Ascending aorta (tissue), 2 donors: ENCODE measurements at places on chromosomes 1 and 21. TPM values are rescaled to one million over a fixed set of nuclear protein-coding genes. Genes with fewer than 3 reads are reported as not detected.
A peak's percentile ranks its signal among the peaks of the same experiment; 100 is the strongest.

Gene PFKL
- 153 TPM for total RNA-seq

Gene TRIM58
- 0.53 TPM for total RNA-seq

Gene XCL2
- not detected for total RNA-seq

Gene CORT
- total RNA-seq = not detected

DNA sequence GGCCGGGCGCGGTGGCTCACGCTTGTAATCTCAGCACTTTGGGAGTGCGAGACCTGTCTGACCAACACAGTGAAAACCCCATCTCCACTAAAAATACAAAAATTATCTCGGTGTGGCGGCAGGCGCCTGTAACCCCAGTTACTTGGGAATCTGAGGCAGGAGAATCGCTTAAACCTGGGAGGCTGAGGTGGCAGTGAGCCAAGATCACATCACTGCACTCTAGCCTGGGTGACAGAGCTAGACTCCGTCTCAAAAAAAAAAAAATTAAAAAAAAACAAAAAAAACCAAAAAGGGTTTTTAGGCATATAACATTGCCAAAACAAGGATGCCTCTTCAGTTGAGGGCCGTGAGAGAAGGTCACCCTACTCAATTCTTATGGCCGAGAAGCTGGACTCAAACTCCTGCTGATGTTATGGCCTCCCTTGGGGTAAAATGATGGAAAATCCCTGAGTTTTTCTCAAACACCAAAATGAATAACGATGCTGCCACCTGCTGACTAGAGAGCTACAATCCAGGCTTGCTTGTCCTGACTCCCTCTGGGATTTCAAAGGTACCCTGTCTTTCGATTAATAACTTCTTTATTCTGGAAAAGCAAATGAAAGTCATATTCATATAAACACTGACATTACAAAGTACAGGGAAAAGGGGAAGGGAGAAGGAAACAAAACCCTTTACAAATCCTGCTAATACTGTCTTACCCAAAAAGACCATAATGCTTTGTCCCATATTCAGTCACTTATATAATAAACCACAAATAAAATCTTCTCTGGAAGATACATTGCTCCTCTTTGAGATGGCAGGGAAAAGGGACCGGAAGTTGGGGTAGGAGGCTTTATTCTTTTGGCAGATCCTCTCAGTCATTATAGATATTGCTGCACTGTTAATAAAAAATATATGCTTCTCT, 10.7 kb downstream of the RAB42 start:
- DNase-seq = no peak

- DNase-seq = no peak
These were observed 826 bp downstream of the TRIM17 start for GRCh38 chr1:228415853-228416216.

DNA sequence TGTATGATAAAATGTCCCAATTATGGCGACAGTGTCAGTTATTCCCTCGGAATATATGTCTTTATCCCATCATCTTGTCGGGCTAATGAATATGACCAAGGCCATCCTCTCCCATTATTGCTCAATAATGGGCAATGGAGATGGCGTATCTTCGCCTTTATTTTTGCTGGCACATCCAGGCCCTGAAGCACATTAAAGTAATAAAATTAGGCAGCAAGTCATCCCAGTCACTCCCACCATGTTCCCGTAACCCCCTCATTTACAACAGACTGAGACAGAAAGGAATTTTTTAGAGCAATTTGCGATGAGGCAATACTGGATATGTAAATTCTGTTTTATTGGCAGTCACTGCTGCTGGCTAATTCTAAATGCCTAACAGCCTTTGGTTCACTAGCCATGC, 35.3 kb downstream of the CLIC6 start:
- no peak for DNase-seq

DNA sequence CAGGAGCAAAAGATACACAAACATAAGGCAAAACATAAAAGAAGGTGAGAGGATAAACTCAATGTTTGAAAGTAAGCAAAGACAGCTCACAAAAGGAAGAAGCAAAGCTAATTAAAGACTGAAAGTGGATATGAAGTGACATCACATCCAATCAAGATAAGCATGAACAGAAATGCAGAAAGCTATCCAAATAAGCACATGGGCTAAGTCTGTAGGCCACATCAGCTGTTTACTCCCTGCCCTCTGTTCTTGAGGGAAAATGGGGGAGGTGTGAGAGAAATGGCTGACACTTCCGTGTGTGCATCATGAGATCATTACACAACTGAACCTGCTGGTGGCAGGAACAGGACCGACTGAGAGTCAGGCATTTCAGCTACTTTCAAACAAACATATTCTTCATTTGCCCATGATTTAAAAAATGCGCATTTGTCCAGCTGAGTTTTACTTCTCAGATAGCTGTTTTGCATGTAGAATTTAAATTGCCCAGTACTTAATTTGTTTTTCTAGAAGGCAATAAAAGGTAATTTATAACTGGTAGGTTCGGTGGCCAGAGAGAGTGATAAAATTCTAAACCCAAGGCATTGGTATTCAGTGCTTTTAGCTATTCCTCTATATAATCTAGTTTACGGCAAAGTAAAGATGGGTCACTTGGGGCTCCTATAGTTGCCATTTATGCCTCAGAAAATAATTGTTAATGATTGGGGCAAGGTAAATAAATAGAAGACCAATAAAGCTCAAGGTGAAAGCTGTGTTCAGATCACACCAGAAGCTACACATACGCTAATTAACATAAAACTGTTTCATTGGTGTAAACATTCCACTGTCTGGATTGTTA, 27.2 kb upstream of the MAN1A2 start:
- DNase-seq = no peak

GRCh38 chr1:42321731-42322130, 13.3 kb downstream of the FOXJ3 start:
- no peak for DNase-seq

- no peak for DNase-seq
These were observed 270.7 kb downstream of the KAZN start for GRCh38 chr1:14869187-14869586.

DNA sequence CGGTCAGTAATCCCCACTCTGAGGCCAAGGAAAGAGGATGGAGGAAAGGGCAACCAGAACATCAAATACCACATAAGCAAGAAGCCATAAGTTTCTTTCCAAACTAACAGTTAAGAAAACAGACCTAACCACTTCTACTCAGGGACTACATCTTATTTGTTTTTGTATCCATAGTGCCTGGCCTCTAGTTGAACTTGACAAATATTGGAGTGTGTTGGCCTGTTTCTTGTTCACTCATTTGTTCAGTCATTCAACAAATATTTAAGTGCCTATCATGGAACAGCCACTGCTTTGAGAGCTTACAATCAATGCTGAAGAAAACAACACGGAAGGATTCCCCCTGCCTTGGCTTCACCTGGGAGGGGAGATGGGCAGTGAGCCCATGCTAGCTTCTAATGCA, 69.7 kb downstream of the ST6GALNAC3 start:
- no peak for DNase-seq

DNA sequence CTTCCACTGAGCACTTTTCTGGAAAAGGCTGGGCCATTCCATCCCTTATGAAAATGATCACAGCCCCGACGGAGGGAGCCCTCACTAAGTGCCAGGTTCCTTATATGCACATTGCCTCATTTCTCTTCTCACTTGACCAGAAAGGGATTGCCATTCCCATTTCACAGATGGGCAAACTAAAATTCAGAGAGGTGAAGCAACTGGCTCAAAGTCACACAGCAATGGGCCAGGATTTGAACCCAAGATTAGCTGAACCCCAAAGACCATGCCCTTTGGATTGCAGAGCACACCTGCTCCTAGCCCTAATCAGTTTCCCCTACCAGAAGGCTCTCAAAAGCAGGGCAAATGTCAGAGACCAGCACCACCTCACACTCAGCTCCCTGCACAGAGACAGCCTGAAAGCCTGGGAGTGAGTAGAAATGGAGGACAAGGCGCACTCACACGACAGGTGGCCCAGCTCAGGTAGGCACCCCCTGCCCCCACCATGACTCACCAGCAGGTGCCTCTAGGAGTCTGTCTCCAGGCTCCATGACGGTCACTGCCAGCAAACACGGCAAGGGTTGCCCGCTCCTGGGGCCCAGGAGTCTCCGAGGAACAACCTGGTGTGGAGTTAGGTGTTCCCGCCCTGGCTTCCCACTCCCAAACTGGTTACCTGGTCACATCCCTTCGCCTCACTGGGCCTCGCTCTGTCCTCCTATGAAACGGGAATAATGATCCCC, 21.7 kb downstream of the SDC3 start:
- no peak for DNase-seq

DNA sequence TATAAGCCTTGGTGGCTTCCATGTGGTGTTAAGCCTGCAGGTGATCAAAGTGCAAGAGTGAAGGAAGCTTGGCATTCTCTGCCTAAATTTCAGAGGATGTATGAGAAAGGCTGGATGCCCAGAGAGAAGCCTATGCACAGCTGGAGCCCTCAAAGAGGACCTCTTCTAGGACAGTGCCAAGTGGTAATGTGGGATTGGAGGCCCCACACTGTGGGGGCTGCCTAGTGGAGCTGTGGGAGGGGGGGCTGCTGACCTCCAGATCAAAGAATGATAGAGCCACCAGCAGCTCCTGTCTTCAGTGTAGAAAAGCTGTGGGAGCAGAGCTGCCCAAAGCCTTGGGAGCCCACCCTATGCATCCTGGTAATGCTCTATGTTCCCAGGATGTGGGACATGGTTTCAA, 1512.7 kb upstream of the TPTE start:
- DNase-seq = peak; percentile 62

- no peak for DNase-seq
These were observed 31.4 kb downstream of the OLFM3 start for GRCh38 chr1:101965341-101965740.

GRCh38 chr1:96538883-96539282, 182.7 kb upstream of the PTBP2 start:
- no peak for DNase-seq

- DNase-seq = no peak
These were observed 11.3 kb upstream of the ADORA1 start for GRCh38 chr1:203116091-203116820.

DNA sequence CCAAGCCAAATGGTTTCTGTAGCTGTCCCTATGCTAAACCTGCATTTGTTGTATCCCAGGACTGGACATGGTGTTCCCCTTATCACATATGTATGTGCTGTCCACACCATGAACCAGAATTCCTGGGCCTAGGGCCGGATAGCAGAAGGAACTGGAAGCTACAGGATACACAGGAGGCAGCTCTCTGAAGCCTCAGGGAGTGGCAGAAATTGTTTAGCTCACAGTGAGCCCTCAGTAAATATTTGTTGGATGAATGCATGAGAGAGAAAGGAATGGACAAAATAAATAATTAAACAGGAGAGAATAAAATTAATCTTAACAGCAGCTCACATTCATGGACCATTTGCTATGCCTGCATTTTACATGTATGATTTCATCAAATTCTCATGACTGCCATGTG, 2.1 kb downstream of the NIPAL3 start:
- DNase-seq = no peak

GRCh38 chr1:152683846-152684245, 2.1 kb upstream of the LCE2B start:
- no peak for DNase-seq

GRCh38 chr1:150567717-150568593, 11.5 kb downstream of the MCL1 start:
- DNase-seq = peak; percentile 74

DNA sequence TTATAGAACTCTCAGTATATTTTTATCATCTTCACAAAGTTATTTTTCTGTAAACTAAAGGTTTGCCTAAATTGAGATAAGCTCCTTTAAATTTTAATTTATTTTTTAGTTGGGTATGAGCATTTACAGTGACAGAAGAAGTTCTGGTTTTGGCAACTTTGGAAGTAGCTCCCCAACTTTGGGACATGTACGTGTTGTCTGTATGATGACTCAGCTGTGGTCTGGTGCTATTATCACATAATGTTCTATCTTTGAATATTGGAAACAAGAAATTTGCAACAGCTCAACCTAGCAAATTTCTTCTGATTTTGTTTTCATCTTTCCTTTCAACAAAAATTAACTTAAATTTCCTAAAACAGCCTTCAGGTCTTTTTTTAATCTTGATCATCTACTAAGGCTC, 46.6 kb upstream of the C1orf105 start:
- DNase-seq = no peak

- DNase-seq = no peak
These were observed 15.9 kb upstream of the MUTYH start for GRCh38 chr1:45356186-45356585.
